ENCODE measurements at places on chromosomes 7 and 10.

DNA sequence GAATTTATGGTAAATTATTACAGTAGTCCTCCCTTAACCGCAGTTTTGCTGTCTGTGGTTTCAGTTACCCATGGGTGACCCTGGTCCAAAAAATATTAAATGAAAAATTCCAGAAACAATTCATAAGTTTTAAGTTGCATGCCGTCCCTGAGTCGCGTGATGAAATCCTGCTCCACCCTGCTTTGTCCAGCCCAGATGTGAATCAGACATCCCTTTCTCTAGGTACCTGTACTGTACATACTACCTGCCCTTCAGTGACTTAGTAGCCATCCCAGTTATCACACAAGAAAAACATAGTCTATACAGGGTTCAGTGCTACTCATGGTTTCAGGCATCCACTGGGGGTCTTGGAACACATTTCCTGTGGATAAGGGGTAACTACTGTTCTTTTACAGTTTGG, 20.5 kb upstream of the RHEB start:
- no peak for DNase-seq

GRCh38 chr10:113221756-113222168, 271.7 kb downstream of the TCF7L2 start:
- no peak for DNase-seq

- no peak for DNase-seq
Observed at GRCh38 chr10:110203500-110204455, 3.6 kb upstream of the MXI1 start.

DNA sequence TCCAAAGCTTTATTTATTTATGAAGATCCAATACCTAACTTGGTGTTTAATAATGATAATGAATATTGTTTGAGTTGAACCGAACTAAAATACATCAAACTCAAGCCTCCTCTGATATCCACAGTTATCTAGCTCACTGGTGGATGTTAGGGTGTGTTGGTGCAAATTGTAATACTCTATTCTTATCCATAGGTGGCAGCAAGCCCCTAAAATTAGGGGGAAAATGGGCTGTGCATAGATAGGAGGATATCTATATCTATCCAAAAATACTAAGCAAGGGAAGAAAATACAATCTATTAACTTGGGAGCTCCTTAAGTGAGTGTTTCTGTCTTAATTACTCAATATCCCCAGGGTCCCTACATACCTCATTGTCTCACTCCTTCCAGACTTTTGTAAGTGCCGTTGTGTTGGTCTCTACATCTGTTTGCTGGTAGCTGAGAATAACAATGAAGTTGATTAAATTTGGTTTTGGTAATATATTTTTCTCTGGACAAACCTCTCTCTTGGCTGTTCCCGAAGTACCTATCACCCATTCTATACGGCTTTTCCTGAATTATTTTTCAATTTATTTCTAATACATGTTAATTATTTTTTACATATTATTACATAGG, 55.0 kb upstream of the VWDE start:
- no peak for DNase-seq

- no peak for DNase-seq
Observed at GRCh38 chr10:121070275-121071070, 219.3 kb downstream of the WDR11 start.

GRCh38 chr10:43437141-43437870, 395 bp downstream of the ZNF487 start:
- no peak for DNase-seq

DNA sequence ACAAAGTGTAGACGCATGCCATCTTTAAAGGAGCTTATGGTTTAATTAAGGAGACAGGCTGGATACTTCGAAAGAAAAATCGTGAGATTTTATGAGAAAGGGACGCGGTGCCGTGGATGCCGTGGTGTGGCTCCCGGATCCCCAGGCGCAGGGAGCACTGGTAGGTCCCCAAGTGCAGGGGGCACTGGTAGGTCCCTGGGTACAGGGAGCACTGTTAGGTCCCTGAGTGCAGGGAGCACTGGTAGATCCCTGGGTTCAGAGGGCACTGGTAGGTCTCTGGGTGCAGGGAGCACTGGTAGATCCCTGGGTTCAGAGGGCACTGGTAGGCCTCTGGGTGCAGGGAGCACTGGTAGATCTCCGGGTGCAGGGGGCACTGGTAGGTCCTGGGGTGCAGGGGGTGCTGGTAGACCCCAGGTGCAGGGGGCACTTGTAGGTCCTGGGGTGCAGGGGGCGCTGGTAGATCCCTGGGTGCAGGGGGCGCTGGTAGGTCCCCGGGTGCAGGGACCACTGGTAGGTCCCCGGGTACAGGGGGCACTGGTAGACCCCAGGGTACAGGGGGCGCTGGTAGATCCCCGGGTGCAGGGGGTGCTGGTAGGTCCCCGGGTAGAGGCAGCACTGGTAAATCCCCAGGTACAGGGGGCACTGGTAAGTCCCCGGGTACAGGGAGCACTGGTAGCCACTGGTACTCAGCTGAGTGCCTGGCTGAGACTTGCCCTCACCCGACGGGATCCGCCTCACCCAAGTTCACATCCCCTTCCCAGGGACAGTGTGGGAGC, 14.1 kb downstream of the PRKAG2 start:
- no peak for DNase-seq
